AG04450 (cell line): ENCODE measurements at places on chromosomes 1 and 21. TPM values are rescaled to one million over a fixed set of nuclear protein-coding genes. Genes with fewer than 3 reads are reported as not detected.

The RPE65 gene
- not detected in 2 replicates for polyA plus RNA-seq

The CELF3 gene
- polyA plus RNA-seq: not detected in 2 replicates

The BMP8A gene
- not detected in 2 replicates for polyA plus RNA-seq

The S100A16 gene
- 224 and 256 TPM in 2 replicates for polyA plus RNA-seq

The SEMA4A gene
- polyA plus RNA-seq: 0.58 and 0.60 TPM in 2 replicates

The TMPRSS15 gene
- not detected in 2 replicates for polyA plus RNA-seq

The SPRR2A gene
- polyA plus RNA-seq: not detected in 2 replicates

The NUAK2 gene
- polyA plus RNA-seq: 7.0 and 8.2 TPM in 2 replicates

The PLA2G2C gene
- not detected in 2 replicates for polyA plus RNA-seq

The ERRFI1 gene
- polyA plus RNA-seq: 102 and 105 TPM in 2 replicates

The EFNA4 gene
- 10.1 and 12.9 TPM in 2 replicates for polyA plus RNA-seq

The VHLL gene
- polyA plus RNA-seq: not detected in 2 replicates

The GAS5 gene
- 976 and 1,191 TPM in 2 replicates for polyA plus RNA-seq

The MAP3K7CL gene
- polyA plus RNA-seq: 11.0 and 11.1 TPM in 2 replicates

The S100A6 gene
- polyA plus RNA-seq: 1,379 and 2,089 TPM in 2 replicates

The SPRR2D gene
- not detected in 2 replicates for polyA plus RNA-seq

The KRTAP12-2 gene
- polyA plus RNA-seq: not detected in 2 replicates

The NHLH2 gene
- not detected in 2 replicates for polyA plus RNA-seq

The CAPN9 gene
- 0.24 and 0.33 TPM in 2 replicates for polyA plus RNA-seq

The PAQR7 gene
- polyA plus RNA-seq: 10.7 and 11.9 TPM in 2 replicates

The IFI44 gene
- polyA plus RNA-seq: 4.3 and 6.0 TPM in 2 replicates

The UROD gene
- polyA plus RNA-seq: 185 and 226 TPM in 2 replicates

The NBPF8 gene
- 25.4 and 30.1 TPM in 2 replicates for polyA plus RNA-seq

The SLC6A17 gene
- polyA plus RNA-seq: 0.02 and 0.05 TPM in 2 replicates

The ZFYVE9 gene
- polyA plus RNA-seq: 19.7 and 20.7 TPM in 2 replicates

The EXTL1 gene
- polyA plus RNA-seq: 1.3 and 1.8 TPM in 2 replicates

The MYCL gene
- polyA plus RNA-seq: 0.66 and 0.77 TPM in 2 replicates

The HEYL gene
- polyA plus RNA-seq: 0.14 TPM in 2 replicates

The AIRE gene
- not detected in 2 replicates for polyA plus RNA-seq
